NCI-H460 (cell line): ENCODE measurements at places on chromosomes 7 and 10. TPM values are rescaled to one million over a fixed set of nuclear protein-coding genes. Genes with fewer than 3 reads are reported as not detected.

SRRM3 gene
- total RNA-seq = 2.9 and 3.1 TPM in 2 replicates

- no peak for DNase-seq
These were observed 69.9 kb upstream of the FGL2 start for GRCh38 chr7:77269360-77270093.

GRCh38 chr10:126969310-126969709 is 64.1 kb downstream of the DOCK1 start:
- DNase-seq = no peak

DNA sequence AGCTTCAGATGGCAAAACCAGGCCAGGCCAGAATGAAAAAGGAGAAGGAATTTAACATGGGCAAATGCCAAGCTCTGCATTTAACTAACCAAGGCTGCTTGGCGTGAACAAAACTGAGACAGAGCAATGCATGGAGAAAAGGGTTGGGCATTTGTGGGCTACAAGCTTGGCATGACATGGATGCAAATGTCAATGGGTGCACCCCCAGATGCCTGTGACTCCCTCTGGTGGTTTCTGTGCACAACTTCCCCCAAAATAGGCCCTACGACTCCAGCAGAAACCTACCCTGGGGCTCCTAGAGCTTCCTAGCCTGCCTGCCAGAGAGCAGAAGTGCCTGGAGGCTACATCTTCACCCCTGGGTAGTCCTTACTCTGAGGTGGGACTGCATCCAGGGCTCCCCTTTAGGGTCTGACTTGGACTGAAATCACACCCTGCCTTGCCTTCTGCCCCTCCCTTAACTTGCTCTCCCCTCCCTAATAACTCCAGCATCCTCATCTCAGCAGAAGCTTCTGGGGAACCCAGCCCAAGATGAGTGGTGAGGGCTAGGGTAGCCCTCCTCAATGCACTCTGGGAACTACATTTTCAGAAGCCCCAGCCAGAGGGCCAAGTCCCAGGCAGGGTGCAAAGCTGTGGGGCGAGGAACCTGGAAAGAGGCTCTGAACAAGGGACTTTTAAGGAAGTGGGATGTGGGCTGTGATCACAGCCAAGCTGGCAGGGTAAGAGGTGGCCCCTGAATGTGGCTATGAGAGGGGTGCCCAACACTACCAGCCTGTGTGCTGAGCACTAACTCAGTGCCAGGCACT is 11.3 kb downstream of the GPRIN2 start:
- DNase-seq = no peak
